AG09309 (cell line): ENCODE measurements at places on chromosomes 13 and 19.
A peak's percentile ranks its signal among the peaks of the same experiment; 100 is the strongest.

GRCh38 chr13:102470283-102470917 is 68.6 kb upstream of the FGF14 start:
- no peak for DNase-seq

DNA sequence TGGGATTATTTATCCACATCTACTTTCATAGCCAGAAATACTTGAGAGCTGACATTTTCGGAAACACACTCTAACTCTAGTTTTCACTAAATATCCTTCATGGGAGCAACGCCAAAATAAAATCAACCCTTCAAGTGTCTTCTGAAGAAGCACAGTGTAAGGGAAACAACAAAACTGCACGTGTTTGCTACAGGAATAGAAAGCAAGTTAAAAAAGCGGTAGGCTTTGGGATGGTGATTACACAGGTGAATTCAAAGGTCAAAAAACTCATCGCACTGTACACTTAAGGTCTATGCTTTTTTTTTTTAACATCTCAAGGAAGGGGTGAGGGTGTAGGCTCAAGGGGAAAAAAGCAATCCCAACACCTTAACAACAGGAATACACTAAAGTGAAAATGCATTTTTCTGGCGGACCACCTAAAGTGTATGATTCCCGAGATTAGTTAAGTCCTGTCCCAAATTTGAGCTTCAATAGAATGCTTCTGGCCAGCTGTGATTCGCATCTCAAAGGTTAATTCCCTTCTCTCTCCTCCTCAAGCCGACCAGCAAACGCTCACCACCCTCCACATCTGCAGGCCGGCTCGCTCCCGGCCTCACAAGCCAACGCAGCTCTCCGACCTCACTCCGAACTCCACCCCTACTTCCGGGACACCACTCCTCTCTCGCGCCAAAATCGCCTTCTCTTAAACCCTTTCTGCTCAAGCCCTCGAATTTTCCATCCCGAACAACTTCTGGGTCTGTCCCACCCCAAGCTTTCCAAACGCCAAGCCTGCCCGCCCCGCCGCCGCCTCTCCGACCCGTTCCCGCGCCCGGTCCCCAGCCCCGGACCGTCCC is 1.1 kb downstream of the ARGLU1 start:
- no peak for DNase-seq

GRCh38 chr19:374183-374885 is 29.7 kb upstream of the MIER2 start:
- no peak for DNase-seq

DNA sequence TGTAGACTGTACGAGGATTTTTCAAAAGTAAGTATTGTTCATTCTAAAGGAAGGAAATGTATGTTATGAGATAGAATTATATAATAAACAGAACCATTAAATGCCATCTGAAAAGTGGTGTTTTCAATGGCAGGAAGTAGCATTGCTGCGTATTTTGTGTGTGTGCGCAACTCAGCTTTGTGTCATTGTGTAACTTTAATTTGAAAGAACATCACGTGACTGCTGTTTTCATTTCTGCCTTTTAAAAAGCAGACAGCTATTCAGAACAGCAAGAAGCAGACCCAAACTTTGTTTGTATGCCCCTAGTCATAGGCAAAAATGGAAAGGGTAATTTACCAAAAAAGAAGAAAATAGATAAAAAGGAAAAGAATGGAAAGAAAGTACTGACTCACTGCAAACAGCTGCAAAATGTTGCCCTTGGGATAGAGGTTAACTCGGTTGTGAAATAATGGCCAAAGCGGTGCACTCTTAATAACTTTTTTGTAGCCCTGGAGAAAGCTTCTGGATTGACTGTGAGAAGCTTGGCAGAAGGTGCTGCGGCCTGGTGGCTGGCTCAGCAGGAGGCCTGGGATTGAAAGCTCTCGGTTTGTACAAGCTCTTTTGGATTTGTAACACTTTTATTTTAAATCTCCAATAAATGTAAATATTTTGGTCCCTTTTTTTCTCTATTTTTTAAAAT is 97.3 kb downstream of the GGACT start:
- DNase-seq: peak; percentile 59

DNA sequence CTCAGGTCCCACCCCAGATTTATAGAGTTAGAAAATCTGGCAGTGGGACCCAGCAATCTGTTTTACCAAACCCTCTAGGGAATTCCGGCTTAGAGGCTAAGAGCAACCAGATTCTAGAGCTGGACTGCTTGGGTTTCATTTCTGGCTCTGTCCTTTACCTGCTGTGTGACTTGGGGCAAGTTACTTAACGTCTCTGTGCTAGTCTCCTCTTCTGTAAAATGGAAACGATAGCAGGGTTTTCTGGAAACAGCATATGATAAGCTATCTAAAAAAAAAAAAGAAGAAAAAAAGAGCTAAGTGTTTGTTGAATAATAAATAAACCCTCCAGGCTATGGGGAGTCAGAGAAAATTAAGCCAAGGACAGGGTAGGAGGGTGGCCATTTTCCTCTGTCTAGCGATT is 11.6 kb upstream of the CACNG7 start:
- no peak for DNase-seq

- DNase-seq: no peak
Measured at GRCh38 chr19:572743-573518, 535 bp downstream of the BSG start.

GRCh38 chr19:15240515-15240914 is 8.3 kb upstream of the EPHX3 start:
- no peak for DNase-seq

DNA sequence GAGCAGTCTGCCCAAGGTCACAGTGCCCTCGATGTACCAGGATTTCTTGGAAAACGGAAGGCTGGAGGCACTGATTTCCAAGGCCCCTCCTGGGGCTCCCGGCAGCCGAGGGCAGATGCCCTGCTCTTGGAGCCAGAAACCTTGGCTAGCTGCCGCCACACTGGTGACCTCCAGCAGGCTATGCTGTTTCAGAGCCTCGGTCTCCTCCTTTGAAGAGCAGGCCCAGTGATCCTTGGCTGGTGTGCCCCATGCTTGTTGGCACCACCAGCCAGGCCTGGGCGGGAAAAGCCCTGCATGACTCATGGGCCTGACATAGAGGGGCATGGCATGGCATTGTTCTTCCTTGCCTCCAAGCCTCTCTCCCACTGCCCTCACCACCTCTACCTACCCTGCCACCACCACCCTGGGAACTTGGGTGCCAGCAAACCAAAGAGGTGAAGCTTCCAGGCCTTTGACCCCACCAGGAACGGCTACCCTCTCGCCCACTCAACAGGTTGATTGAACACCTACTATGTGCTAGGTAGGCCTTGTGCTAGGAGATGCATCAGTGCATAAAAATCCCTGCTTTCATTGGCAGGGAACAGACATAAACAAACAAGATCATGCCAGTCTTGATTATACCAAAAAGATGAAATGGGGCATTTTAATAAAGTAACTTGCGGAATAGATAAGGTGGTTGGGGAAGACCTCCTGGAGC is 1.6 kb upstream of the CLEC11A start:
- no peak for DNase-seq

DNA sequence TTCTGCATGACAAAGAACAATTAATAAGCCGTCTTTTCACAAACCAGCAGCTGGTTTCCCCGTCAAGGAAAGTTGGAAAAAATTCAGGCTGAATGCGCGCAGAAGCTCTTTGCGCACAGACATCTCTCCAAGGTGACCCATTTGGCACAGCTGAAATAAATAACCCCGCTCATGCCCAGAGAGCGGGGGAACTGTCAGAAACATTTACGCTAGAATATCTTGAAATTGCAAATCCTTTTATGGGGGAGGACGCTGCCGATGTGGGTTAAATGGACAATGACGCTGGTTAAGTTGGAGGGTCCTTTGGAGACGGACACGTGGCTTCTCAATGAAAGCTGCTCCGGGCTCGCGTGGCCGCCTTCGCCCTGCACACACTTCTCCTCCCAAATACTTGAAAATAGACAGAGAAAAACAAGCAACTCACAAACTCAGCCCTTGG is 30.6 kb downstream of the GSX1 start:
- DNase-seq: no peak

- DNase-seq: no peak
Measured at GRCh38 chr19:15721268-15721667, 6.6 kb upstream of the OR10H2 start.

- no peak for DNase-seq
Measured at GRCh38 chr13:79194272-79194671, 211.8 kb downstream of the RBM26 start.

GRCh38 chr13:72437458-72437857 is 290.0 kb downstream of the MZT1 start:
- DNase-seq: no peak

- no peak for DNase-seq
Measured at GRCh38 chr13:51746802-51747201, 57.2 kb downstream of the DHRS12 start.

- no peak for DNase-seq
Measured at GRCh38 chr19:19613506-19613905, 5.0 kb downstream of the PBX4 start.

DNA sequence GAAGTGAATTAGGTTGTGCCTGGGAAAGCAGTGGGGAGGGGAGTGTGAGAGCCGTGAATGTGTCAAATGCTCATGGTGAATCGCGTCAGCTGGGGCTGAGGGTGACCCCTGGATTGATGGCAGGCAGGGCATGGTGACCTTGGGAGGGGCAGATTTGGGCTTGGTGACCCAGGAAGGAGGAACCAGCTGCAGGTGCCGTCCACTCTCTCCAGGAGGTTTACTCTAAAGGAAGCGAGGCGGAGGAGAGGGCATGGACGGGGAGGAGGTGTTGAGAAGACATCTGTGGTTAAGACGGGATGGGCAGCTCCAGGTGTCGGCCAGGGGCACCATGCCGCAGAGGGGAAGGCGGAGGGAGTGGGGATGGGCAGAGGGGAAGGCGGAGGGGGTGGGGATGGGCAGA is 28.7 kb downstream of the TMEM255B start:
- DNase-seq: no peak

GRCh38 chr13:45015300-45015699 is 26.0 kb downstream of the GPALPP1 start:
- no peak for DNase-seq

DNA sequence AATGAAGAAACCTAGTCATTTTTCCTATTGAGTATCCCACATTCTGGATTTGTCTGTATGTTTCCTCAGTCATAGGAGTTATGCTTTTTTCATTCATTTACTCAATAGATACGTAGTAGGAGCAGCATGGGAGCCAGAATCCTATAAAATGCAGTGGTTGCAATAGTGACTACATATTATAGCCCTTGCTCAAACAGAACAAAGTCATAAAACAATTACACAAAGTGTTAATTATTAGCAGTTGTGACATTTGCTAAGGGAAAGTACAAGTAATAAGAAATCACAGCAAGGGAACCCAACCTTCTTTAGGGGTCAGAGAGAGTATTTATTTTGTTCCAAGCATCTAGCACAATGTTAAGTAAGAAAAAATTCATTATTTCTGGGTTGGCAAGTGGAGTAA is 27.7 kb upstream of the POU4F1 start:
- DNase-seq: no peak

- DNase-seq: no peak
Measured at GRCh38 chr13:77728265-77729125, 31.0 kb downstream of the SLAIN1 start.

GRCh38 chr19:1590641-1591397 is 1.8 kb downstream of the MBD3 start:
- DNase-seq: no peak

DNA sequence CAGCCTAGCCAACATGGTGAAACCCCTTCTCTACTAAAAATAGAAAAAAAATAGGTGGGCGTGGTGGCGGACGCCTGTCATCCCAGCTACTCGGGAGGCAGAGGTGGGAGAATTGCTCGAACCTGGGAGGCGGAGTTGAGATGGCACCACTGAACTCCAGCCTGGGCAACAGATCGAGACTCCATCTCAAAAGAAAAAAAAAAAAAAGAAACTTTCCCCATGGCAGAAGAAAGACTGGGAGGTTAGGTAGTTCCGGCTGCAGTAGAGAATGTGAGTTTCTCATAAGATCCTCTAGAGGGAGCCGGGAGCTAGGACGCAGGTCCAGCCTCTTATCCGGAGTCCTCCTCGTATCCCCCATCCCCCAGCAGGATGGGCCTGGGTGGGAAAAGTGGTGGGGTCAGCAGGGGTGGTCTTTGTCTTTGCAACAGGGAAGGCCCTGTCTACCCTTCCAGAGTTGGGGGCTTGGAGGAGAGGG is 13.2 kb upstream of the CREB3L3 start:
- DNase-seq: no peak

DNA sequence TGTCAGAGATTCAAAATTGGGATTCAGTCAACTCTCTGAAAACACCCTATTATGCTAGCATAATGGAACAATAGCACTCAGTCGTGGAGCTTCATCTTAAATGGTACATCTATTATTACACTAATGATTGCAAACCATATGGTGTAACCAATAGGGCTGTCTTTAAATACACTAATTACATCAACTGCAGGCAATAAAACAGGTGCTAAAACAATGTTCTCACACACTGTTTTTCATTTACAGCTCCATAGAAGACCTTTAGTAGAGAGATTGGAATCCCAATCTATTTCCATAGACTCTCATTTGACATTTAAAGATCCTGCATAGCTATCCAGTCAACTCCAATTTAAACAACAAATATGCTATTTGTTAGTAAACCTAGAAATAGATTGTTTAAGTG is 1917.4 kb downstream of the OLFM4 start:
- no peak for DNase-seq

DNA sequence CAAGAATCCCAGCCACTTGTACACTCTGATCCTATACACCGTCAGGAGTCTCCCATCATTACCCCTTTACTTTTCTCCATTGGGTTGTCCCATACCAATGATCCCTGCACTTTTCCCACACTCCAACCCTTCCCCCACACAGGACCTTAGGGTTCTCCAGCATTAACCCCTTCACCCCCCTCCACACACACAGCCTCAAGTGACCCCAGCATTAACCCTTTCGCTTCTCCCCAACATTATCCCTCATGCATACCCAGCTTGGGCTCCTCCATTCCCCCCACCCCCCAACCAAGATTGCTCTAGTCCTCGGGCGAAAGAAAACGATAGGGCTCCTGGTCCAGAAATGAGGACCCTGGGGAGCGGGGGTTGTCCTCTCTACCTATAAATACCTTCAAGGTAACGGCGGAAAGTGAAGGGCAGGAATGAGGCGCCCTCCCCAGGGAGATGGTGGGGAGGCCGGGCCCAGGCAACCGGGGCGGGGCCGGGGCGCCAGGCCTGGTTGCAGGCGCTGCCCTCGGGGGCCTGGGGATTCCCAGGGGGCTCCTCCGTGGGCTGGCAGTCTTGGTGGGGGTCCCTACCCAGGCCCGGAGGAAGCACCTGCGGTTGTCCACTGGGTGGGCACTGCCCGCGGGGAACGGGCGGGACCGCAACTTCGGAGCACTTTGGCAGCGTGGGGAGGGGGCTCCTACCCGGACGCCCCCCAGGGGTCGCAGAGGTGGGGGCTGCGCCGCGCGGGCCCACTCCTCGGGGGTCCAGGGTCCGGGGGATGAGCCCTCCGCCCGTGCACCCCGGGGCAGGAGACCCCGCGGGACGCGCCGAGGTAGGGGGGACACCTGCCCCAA is 757 bp downstream of the WIZ start:
- no peak for DNase-seq
